ENCODE measurements at places on chromosomes 3 and 15.

- peak; percentile 73 for DNase-seq
Observed at GRCh38 chr3:139538733-139539132, 809 bp downstream of the RBP1 start.

DNA sequence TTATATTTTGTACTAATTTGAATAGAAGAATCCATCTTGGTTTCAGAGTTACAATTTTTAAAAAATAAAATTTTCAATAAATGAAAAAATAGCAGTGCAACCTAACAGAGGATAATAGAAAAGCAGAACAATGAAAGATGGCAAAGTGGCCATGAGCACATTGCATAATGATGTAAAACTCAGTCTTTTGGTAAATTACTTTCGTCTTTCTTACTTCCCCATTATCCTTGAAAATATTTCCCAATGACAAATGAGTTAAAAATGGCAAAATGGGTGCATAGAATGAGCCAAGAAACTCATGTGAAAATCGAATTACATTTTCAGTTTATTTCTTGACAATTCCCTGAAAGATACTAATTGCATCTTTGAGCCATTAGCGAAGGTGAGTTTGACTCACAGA, 236.4 kb downstream of the CDIN1 start:
- no peak for DNase-seq

GRCh38 chr3:183883291-183884096, 1.2 kb downstream of the PARL start:
- no peak for DNase-seq

- no peak for DNase-seq
Observed at GRCh38 chr3:1591327-1592028, 498.7 kb downstream of the CNTN6 start.

DNA sequence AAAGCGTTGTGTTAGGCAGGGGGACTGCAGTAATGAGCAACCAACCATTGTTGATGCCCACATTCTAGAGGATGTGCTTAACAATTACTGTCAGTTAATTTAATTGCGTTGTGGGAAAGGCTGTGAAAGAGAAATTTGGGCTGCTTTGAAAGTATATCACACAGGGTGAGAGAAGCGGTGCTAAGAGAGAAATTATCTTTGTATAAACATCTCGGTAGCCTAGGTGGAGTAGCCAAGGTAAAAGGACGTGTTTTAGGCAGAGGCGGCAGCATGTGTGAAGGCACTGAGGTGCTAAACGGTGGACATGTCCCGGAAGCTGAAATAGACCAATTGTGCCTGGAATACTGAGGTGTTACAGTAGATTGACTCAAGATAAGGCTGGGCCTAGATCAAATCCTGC, 71.9 kb downstream of the UBE2E2 start:
- DNase-seq = no peak

DNA sequence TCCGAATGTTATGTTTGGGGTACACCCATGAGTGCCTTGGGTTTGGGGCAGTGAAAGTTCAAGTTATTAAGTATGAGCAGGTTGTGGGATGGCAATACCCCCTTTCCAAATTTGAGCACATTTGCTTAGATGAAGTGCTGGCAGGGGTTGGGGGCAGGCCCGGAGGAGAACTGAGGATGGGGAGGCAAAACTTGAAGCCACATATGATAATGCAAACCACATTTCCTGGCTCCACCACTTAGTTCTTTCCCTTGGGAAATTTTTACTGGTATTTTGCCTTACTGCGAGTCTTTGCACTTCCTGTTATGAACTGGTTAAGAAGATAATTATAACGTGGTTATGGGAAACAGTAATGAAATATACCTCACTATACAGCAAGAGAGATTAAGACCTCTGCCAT, 336.0 kb upstream of the ONECUT1 start:
- peak; percentile 13 for DNase-seq

All from NCI-H69 (cell line).